ENCODE measurements at places on chromosomes 4 and X.

DNA sequence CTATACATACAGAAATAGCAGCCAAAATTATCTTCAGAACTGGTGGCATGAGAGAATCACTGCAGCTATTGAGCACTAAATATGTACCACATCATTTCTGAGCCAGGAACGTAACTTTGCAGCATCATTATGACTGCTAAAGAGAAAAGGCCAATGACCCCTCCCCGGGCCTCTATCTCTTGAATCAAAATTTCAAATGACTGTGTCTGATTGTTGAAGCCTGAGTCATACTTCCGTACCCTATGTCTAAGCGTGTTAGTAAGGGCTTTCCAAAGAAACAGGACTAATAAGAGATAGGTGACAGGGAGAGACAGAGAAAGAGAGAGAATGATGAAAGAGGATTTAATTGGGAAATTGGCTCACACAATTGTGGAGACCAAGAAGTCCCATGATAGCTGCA lies 445.5 kb upstream of the SPANXN1 start:
- no peak for DNase-seq

DNA sequence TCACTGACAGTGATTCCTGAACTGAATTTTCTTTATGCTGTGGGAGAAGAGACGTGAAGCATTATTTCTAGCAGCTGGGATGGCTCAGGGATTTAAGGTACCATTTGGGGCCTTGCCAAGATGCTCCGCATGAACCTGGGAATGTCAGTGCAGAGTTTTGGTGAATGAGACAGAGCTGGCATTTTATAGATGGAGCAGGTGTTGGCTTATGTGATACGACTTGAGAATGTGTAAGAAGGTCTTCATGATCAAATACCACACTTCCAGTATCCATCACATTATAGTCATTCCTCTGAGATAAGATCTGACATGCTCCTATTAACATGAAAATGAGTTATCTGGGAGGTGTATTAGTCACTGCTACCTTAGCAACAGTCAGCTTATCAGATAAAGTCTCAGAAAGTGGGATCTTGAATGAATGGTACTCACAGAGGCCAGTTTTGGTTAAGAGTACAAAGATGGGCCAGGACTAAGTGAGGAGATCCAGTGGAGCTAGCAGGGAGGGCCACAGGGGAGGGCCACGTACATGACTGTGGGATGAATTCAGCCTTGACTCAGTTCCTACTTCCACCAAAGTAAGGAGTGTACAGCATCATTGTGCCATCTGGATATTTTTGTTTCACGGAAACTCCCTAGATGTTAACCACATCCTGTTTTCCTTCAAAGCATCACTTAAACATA lies 116.7 kb downstream of the SPCS3 start:
- DNase-seq: peak; percentile 25

GRCh38 chr4:112318239-112319142 lies 21.3 kb downstream of the ALPK1 start:
- no peak for DNase-seq

DNA sequence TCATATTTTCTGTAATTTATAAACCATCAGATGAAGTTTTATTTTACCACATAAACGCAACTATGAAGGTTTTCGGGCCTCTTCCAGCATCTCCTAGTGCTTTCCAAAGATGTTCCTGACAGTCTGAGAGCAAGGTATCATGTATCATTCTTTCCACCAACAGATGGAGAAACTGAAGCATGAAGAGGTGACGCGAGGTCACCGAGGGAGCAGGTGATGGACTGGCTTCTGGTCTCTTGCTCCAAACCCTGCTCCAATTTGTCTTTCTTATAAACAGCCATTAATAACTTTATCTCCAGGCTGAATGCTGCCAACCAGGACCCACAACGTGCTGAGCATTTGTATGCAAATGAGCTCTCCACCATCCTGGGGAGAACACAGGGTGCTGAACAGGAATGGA lies 86.3 kb upstream of the MAML3 start:
- no peak for DNase-seq

- no peak for DNase-seq
Observed at GRCh38 chr4:155602351-155603140, 64.1 kb upstream of the GUCY1A1 start.

GRCh38 chrX:9807355-9808182 lies 21.3 kb downstream of the SHROOM2 start:
- no peak for DNase-seq

GRCh38 chr4:133402616-133403015 lies 253.5 kb downstream of the PCDH10 start:
- no peak for DNase-seq

DNA sequence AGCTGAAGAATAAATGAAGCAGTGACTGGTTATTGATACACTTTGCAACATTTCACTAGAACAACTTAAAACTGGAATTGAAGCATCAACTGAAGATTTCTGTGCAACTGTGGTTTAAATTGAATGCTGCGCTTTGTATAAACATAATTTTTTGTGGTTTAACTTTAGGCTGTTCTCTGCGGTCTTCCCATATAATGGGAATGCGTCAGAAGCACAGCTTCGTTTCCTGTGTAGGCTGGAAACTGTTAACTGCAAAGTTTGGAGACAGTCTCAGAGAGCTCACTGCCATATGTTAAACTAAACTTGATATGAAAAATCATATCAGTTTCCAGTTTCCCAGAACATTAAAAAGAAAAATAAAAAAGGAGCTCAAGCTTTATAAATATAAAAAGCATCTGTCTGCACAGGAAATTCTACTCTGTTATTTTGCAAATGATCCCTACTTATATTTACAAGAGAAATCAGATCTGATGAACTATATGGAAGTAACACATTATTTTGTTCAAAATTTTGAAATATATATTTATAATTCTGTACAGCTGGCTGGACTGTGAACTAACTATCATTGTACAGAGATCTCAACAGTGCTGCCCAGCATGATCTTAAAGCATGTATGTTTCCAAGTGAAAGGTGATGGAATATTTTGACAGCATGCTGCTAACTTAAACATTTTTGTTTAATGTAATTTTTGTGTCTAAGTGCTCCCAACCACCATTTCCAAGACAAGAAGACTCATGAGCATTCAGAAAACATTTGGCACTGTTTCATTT lies 139.9 kb downstream of the NDST3 start:
- no peak for DNase-seq

DNA sequence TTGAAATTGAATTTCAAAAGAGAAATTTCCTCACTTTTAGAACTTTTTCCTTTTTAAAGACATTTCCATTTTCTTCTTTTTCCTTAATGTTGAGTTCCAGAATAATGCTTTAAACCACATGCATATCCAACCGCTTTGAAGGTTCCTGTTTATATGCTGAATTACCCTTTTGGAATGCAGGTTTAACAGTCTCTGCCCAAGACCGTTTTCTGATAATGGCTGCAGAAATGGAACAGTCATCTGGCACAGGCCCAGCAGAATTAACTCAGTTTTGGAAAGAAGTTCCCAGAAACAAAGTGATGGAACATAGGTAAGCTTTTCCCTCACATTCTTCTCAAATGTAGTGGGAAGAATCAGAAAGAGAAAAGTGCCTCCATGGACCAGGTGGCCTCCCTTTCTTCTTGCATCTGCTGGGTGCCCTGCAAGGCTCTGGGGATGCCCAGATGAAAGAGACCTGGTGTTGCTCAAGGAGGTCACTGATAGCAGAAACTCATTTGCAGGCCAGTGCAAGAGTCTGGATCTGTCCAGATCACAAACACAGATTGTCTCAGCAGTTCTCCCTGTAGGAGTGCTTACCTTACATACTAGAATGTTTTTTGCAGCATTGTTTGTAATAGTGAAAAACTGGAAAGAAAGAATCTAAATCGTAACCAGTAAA lies 42.9 kb downstream of the MOSPD2 start:
- no peak for DNase-seq

DNA sequence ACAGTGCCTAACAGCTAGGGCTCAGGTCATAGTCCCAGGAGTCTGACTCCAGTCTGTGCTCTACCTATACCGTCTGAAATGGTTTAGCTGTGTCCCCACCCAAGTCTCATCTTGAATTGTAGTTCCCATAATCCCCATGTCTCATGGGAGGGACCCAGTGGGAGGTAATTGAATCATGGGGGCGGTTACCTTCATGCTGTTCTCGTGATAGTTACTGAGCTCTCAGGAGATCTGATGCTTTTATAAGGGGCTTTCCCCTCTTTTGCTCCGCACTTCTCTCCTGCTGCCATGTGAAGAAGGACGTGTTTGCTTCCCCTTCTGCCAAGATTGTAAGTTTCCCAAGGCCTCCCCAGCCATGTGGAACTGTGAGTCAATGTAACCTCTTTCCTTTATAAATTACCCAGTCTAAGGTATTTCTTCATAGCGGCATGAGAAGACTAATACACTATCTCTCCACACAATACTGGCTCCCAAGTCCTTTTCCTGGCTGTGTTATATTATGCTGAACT lies 110.8 kb downstream of the AFAP1 start:
- DNase-seq: no peak

DNA sequence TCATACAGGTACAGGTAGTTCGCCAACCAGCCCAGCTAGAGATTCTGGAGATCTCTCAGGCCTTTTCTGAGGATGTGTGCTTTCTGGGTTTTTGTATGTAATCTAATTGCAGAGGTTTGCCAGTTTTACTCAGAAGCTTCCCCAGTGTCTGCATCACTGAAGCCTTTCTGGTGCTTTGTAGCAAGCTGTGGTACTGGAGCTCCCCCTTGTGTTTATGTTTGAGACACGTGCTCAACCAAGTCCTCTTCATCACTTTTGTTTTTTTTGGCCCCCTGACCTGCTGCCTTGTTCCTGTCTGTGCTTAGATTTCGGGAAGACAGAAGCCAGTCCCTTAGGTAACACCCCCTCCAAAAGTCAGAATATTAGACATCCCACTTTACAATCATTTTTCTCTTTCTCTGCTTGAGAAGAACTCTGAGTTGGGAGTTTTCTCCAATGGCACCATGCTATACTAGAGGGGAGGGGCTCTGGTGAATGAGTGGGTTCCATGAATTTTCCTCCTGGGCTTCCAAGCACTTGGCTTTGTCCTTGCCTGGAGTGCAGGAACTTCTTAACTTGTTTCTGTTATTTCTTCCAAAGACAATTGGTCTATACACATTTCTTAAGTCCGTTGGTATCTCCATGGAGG lies 128.4 kb upstream of the TBC1D9 start:
- DNase-seq: peak; percentile 62

- DNase-seq: no peak
Observed at GRCh38 chrX:16136080-16136479, 12.7 kb downstream of the GRPR start.

DNA sequence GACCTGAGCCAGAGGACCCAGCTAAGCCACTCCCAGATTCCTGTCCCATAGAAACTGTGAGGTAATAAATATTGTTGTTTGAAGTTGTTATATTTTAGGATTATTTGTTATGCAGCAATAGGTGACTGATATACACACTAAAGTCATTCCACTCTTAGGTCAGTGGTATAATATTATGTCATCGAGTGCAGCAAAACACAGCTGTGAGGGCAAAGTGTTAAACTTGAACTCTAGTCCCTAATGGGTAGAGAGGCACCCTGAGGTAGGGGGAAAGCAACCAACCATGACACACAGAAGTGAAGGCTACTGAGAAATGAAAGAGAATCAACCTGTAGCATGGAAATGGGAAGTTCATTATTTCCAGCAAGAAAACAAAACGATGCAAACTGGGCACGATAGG lies 66.6 kb downstream of the ATXN3L start:
- no peak for DNase-seq

DNA sequence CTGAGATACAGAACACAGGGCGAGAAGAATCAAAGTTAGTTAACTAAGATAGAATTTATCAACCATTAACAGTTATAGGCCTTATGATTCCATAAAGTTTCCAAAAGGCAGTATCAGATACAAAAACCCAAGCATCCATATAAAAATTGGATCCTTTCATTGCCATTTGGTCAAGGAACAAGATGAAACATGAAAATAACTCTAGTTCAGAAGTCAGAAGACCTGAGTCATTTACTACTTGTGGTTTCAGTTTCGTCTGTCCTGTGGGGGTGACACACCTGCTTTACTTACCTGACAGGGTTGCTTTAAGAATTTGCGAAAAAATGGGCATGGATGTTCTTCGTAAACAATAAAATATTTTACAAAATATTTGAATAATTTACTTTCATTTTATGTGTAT lies 130.8 kb downstream of the ANAPC10 start:
- no peak for DNase-seq

DNA sequence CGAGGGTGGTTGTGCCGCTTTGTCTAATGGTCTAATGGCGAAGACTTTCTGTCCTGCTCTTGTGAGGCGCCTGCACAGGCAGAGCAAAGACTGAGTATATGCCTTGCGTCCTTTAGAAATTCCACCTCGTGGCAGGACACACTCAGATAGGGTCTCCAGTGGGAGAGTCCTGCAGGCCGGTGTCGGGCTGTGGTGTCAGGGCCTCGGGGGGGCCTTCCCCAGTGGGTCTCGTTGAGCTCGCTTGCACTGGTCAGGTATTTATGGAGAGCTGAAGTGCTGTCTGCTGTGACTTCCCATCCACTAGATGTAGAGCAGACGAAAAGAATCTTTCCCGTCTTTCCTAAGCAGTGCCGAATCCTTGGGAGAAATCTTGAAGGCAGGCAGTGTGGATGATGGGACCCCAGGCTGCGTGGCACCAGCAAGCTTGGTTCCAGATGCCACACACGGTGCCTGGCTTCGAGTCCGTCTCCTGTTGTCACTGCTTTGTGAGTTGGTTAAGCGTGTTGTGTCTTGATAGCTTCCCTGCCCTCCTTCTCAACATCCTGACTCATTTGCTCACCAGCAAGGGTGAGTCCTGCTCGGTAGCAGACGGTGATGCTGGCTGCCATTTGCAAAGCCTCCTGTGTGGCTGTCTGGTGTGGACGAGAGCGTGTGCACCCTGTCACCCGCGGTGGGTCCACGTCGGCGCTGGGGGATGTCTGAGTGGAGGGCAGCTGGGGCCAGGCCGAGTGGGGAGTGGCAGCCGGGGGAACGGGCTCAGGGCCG lies 20.5 kb downstream of the MAEA start:
- no peak for DNase-seq

DNA sequence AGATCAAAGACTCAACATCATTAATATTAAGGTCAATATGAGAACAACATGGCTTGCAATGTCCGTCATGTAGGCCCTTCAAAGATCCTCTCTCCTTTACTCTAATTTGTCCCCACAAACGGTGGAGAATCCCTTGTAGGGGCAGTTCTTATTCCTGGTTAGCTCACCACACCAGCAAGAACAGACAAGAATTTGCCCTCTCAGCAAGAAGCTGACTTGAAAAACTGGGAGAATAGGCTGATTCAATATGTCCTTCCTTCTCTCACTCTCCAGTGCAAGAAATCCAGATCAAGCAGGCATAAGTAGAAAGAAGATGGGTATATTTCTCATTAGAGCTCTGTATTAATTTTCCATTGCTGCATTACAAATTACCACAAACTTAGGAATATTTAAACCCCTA lies 704.2 kb upstream of the SLIT2 start:
- DNase-seq: no peak

DNA sequence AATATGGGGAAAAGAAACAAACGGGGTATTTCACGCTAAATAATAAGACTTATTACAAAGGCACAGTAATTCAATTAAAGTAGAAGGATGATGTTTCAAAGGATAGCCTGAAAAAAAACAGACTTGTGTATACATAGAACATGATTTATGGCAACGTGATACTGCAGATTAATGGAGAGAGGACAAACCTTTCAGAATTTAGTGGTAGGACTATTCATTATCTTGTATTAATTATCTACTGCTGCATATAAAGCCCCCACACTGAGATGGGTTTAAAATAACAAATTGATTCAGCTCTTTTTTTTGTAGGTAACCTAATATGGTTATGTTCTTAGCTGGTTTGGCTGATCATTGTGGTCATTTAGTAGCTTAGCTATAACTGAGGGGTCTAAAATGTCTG lies 1269.0 kb downstream of the FSTL5 start:
- no peak for DNase-seq
